Midbrain (tissue), 1 donor: ENCODE measurements at places on chromosomes 4 and X.

- no peak for DNase-seq
Measured at GRCh38 chr4:99062120-99062519, 26.5 kb downstream of the ADH5 start.

DNA sequence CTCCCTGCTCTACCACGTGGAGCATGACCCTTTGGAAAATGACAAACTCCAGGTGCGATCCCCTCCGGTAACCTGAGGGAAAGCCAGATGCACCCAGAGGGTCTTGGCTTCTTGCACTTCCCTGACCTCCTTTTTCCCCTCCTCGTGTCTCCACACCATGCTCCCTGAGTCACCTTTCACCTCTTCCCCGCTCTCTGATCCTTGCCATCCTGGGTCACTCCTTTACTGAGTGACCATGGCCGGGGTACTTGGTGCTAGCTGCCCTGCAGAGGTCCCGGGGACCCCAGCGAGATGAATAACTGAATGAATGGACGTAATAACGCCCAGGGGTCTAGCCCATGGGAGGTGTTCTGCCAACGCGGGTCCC, 401 bp upstream of the ZFP92 start:
- no peak for DNase-seq

DNA sequence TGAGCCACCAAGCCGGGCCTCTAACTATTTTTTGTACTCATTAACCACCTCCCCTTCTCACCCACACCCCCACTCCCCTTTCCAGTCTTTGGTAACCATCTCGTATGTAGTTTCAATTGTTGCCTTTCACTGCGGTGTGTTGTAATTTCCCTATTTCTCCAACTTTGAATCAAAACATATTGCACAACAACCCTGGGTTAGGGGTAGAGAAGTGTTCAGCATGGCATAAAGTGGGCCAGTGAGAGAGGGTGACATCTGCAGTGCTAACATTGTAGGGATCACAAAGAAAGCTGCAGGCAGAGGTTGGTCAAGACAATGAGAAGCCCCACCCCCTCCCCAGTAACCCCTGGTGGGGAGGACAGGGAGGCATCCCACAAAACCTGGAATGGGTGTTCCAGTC, 92.7 kb downstream of the SPATA18 start:
- no peak for DNase-seq

DNA sequence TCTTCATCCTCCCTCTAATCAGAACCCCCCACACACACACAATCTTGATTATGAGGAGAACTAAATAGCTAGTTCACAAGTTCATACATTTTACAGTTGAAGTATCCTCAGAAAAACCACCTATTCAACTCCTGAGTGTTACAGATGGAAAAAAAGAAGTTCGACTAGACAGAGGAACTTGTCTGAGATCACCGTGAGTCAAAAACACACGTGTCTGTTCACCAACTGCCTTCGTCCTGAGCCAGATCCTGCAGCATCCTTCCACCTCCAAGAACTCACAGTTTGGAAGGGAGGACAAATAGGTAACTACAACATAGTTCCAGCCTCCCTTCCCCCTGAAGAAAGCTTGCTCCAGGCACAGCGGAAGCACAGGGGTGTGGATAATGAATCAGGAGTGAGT, 19.0 kb upstream of the IRAK1 start:
- no peak for DNase-seq

- DNase-seq = no peak
Measured at GRCh38 chr4:15718959-15719358, 16.1 kb downstream of the BST1 start.

DNA sequence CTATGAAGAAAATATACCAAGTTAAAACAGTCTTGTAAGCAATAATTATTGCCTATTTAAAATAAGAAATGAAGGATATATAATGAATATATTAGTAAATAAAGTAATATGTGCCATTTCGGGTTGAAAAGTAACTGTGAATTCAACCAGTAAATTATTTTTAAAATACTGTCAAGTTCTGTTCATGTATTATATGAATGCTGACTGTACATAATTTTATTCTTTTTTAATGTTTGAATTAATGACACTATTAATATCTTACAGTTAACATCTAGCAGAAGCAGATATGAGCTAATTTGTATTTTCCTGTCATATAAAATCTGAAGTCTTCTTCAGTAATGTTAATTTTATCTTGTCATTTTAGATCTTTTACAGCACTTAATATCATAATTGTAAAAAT, 632.9 kb downstream of the CCSER1 start:
- DNase-seq = no peak
